Chondrocyte (in vitro differentiated cells): ENCODE measurements at places on chromosomes 7 and 10.

DNA sequence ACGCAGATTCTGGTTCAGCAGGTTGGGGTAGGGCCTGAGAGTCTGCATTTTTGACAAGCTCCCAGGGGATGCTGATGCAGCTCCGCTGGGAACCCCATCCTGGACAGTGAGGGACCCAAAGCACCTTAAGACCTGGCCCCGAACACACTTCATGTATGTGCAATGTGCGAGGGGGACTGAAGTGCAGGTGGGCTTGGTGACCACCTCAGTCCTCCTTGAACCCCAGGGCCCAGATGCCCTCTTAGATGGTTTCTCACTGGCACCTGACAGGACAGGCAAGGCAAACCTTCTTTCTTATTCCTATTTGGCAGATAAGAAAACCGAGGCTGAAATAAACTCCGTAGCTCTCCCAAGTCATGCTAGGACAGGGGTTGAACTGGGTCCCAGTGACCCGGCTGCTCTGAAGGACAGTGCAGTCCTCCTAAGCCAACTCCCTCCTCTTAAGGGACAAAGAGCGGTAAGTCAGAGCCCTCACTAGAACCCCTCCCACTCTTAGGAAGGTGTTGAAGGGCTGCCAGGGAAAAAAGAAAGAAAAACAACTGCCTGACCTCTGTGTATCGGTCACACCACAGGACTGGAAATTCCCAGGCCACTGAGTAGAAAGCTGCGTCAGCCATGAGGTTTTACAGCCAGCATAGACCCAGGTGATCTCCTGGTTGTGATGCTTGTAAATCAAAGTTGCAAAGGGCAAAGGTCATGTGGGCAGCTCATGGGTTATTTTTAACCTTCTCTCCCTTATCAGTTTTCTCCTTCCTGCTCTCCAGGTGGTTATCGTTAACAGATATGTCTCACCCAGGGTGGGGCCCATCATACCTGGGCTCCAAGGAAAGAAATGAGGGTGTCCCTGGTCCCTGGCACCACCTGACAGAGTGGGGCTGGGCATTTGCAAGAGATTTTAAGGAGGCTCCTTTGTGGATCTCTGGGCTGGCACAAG, 90.9 kb upstream of the SMNDC1 start:
- no peak for DNase-seq

GRCh38 chr7:139635526-139636302, 112.2 kb downstream of the CLEC2L start:
- DNase-seq, result no peak

GRCh38 chr7:18778594-18778993, 283.0 kb downstream of the HDAC9 start:
- no peak for DNase-seq

- DNase-seq, result no peak
Observed at GRCh38 chr10:17227367-17228090, 512 bp upstream of the VIM start.

DNA sequence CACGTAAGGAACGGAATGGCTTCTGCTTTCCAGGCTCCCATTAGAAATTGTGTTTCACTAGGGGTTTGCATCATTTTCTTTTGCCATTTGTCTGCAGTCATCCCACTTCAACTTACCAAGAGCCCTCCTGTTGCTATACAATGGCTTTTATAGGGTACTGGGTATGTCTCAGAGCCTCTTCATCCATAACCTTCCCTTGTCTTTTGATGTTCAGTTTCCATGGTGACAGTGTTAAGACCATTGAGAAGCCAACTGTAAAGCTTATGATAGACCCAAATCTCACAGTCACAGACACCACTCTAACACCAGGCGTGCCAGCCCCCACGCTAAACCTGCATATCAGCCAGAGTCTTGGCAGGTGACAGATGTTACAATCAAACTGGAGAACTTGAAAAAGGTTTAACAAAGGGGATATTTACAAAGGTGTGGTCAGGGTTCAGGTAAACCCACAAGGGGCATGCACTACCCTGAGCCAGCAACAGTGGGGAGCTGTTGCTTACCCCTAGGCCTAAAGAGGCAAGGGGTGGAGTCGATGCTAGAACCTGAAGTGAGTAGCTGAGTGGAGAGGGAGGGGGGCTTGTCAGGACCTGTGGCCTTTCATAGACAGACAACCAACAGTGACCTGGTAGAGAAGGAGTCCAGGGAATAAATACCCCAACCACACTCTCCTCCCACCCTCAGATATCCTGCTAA, 53.2 kb upstream of the ABLIM1 start:
- DNase-seq, result no peak

DNA sequence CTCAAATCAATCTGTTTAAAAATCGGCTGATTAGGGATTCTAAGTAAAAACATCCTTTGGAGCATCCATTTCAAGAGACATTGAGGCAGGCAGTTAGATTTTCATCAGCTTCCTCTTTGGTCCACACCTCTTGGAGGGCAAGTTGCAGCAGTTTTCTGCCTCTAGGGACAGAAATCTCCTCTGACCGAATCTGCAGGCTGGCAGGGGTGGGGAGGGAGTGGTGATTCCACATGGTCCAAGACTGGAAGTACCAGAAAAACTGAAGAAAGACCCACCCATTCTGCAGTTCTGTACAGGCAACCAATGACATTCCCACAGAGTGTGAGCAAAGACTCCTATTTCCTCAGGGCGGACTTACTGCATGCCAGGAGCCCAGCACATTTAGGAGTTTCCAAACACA, 29.0 kb downstream of the FGFBP3 start:
- no peak for DNase-seq

DNA sequence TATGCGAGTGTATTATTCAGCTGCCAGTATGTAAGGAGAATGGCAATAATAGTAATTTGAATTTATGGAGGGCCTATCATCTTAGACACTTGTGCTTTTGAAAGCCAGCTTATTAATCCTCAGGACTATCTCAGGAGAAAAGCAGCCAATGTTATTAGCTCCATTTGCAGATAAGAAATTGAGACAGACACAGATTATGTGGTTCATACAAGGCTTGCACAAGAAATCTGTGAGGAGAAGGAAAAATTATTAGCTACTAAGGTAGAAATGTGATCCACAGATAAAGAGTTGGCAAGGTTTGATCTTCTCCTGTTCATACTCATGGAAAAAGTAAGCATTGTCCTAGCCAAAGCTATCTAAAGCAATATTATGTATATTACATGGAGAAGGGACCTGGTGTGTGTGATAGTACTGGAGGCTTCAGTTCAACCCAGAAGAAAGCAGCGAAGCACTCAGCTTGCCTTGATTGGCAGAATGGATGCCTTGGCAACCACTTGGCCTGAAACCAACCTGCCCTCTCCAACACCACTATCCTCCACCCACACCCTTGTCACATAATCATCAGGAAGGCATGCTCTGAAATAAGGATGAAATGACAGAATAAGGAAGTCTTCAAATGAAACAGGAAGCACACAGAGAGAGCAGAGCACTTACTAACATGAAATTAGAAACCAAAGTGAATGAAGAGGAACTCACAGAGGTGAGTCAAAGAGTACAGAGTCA, 18.0 kb downstream of the MACC1 start:
- no peak for DNase-seq

DNA sequence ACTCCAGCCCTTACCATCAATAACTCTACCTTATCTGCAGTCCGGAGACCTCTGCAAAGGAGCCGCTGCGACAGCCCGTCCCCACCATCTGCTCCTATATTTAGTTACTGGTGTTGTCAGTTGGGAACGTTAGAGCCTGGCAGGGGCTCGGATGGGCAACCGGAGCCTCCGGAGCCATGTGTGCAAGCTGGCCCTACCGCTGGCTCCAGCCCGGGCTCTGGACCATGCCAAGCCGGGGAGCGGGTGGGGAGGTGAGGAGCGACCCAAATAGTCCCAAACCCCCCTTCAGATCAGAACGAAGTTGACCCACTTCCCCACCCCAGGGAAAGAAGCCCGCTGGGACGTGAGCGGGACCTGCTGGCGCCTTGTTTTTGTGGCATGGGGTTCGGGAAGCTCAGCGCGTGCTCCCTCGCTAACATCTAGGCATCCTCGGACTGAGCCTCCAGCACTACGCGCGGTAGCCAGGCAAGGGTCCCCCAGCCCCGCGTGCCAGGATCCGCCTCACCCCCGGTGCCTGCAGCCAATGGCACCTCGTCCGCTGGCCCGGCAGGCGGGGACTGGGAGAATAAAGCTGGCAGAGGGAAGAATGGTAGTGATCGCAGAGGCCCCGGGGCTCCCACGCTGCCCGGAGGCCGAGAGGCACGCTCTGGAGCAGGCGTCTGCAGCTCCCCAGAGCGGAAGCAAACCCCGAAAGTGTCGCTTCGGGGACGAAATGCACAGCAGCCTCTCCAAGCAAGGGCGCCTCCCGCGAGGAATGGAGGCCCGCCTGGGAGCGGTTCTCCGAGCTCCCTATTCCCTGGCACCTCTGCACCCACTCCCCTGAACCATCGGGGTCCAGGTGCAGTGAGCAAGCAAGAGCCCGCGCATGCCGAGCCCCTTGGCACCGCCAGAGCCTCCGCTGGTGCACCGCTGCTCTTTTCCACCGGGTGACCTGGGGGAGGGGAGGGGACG, 679 bp downstream of the LRRC20 start:
- no peak for DNase-seq

GRCh38 chr10:72006026-72006425, 41.8 kb downstream of the CHST3 start:
- no peak for DNase-seq

DNA sequence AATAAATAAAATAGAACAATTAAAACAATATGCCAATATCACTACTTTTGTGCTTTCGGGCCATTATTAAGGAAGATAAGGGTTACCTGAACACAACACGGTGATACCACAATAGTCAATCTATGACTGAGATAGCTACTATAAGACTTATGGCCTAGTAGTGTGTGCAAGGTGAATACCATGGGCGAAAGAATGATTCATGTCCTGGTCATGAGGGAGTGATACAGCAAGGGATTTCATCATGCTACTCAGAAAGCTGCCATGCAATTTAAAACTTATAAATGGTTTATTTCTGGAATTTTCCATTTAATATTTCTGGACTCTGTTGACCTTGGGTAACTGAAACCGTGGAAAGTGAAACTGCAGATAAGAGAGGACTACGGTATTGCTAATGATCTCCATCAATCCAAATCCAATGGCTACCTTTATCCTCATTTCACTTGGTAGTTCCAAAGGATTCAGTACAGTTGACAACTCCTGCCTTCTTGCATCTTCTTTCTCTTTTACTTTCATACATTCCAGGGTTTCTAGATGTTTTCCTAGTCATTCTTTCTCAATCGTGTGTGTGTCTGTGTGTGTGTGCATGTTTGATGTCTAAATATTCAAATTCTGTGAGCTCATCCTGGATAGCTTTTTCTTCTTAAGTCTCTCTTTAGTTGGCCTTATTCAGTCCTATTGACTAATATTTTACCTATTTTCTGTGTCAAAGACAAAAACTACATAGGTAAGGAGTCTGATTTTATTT, 100.5 kb upstream of the MAGI2 start:
- no peak for DNase-seq
